ENCODE measurements at places on chromosomes 7 and 10.

- no peak for DNase-seq
Measured at GRCh38 chr7:50119815-50120637, 27.0 kb upstream of the ZPBP start.

- peak; percentile 35 for DNase-seq
Measured at GRCh38 chr10:49594594-49594993, 15.5 kb upstream of the SLC18A3 start.

- no peak for DNase-seq
Measured at GRCh38 chr7:1501487-1502270, 2.5 kb downstream of the INTS1 start.

DNA sequence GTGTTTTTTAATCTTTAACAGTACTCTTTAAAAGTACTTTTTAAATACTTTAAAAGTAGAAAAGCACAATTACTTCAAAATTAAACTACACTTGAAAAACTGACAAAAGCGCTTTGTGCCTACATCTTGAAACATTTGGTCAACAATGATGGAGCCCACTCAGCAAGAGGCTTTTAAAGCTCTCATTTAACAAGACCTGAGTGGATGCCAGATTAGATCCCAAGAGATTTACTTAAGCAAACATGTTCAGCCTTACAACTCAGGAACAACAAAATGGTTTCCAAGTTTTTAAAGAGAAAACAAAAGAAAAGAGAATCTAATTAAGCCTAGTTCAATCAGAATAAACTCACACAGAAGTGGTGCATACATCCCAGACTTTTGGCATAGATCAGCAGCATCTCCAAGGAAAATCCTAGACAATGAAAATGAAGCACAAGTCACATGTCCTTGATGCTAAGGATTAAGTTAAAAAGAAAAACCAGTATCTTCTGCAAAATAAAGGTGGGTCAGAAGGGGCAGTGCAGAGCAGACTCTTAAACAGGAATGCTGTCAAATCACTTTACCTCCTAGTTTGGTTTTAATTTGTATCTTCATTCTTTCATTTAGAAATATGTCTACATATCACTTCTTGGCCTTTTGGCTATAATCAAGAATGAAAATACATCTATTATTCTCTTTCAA, 26.2 kb downstream of the HIBADH start:
- DNase-seq: peak; percentile 32

DNA sequence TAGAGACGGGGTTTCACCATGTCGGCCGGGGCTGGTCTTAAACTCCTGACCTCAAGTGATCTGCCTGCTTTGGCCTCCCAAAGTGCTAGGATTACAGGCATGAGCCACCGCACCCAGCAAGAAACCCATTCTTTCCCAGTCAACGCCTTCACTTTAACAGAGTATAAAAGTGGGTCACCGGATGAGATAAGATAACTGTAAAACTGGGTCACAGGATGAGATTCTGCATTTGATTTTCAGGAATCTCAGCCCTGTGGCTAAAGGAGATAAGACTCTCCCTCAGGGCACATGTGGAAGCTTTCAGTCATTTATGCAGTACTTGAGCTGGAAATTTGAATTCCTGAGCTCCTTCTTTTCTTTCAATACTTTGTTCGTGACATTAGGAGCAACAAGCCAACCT, 70.8 kb downstream of the LRRC17 start:
- DNase-seq: no peak

DNA sequence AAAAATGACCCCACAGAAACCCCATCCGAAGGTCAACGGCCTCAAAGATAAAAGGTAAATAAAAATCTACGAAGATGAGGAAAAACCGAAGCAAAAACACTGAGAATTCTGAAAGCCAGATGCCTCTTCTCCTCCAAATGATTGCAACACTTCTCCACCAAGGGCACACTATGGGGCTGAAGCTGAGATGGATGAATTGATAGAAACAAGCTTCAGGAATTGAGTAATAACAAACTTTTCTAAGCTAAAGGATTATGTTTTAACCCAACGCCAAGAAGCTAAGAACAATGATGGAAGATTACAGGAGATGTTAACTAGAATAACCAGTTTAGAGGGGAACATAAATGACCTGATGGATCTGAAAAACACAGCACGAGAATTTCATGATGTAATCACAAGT, 127.8 kb downstream of the MACC1 start:
- DNase-seq: no peak

GRCh38 chr10:28331841-28332240, 29.0 kb upstream of the MPP7 start:
- DNase-seq: no peak

GRCh38 chr10:20858292-20859124, 38.6 kb downstream of the NEBL start:
- peak; percentile 5 for DNase-seq

GRCh38 chr7:64574540-64575099, 11.7 kb upstream of the ZNF680 start:
- DNase-seq: peak; percentile 68

GRCh38 chr10:34580643-34581042, 234.5 kb downstream of the PARD3 start:
- no peak for DNase-seq

DNA sequence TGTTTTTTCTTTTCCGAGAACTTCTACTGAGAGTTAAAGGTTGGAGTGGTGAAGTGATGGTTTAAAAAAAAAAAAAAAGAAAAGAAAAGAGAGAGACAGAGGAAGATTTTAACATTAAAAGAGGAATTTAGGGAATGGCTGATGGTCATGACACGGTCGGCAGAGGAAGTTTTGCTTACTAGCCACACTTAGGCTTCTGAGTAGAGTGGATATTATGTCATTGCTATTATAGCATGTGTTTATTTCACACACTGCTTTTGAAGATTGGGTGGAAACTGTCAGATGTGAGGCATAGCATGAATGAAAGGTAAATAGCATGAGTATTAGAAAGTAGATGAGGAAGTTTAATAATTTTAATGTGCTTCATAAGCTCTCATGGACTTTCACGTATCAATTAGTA, 2.5 kb downstream of the KAT6B start:
- DNase-seq: no peak

DNA sequence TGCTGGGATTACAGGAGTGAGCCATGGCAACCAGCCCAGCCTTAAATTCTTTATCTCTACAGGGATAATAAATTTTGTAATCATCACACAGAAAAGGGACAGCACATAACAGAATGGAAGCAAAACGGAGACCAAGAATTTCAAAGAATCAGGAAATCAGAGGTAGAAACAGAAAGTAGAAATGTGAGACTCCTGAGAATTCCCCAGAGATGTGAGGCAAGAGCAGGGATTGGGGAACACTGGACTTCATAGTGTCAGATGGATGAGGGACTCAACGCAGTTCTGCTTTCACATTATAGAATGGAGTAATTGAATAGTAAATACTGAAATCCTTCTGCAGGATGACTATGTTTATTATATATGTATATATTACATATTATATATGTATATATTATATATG, 52.5 kb upstream of the MPP7 start:
- no peak for DNase-seq

DNA sequence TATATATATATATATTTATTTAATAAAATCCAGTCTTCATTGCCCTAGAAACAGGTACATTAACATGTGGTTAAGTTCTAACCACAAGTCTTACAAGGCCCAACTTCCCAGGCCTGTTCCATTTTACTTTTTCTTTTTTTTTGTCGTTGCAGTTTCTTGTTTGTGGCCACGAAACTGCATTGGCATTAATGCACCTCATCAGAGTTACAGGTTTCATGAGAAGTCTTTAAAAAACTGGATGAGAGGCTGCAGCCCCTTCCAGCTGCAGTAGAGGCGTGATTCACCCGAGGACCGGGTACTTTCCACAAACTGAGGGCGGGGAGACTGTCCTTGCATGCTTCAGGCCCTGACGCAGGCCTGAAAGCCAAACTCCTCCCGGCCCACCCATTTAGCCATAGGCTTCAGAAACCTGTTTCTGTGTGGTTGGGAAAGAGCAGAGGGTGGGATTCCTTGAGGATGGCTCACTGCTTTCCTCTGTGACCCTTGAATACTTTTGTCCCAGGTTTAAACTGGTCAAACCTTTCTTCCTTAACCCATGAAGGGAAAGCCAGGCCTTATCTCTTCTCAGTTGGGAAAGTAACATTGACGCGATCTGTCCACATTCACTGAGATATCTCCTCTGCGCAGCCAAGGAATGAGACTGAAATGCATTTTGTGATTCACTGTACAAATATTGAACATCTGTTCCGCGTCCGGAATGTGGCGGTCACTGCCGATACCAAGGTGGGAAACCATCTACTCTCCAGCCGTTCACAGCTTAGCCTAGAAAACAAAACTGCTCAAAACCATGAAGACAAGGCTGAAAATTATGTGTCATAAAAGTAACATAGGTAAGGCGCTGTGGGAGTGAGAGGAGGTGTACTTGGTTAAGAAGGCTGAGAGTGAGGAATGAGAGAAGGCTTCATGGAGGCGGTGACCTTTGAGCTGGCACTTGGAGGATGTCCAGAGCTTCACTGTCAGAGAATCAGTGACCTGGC, 311.7 kb downstream of the GATA3 start:
- DNase-seq: no peak

DNA sequence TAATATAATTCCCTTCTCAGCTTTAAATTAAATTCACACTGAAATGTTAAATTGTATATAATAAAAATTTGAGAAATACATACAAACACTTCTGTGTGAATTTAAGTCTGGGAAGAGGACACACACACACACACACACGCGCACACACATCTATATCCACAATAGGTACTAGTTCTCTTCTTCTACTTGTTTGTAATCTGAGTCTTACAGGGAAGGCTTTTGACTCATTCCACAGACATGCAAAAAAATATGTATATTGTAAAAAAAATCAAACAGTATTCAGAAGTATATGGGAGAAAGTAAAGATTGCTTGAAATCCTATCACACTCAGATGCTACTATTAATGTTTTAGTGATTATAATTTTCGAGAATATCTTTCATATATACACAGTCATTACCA, 276.2 kb downstream of the MDFIC start:
- DNase-seq: no peak

DNA sequence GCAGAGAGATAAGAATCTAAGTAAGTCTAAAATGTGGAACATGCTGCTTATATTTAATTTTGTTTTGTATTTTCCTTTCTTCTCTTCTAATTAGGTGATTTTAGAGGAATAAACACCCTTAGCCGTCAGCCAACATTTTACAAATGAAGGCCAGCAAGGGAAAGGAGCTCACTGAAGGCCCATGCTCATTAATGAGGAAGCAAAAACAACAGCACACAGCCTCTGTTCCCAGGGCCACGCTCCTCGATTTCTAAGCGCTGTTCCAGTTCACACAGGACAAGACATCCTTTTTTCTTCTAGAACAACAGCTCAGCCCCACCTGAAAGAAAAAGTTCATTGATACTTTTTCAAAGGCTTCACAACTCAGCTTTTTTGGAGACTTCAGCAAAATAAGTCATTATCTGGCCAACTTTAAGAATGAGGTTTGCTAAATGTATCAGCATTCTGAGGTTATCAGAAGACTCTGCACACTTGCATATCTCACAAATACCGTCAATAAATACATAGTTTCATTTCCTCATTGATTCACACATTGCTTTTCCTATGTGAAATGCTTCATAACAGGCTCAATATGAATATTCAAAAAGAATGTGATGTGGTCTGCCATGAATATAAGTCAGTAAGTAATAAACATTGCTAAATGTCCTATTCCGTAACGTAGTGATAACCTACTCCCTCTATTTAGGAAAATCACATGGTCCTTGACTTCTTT, 34.8 kb upstream of the SFMBT2 start:
- DNase-seq: no peak

DNA sequence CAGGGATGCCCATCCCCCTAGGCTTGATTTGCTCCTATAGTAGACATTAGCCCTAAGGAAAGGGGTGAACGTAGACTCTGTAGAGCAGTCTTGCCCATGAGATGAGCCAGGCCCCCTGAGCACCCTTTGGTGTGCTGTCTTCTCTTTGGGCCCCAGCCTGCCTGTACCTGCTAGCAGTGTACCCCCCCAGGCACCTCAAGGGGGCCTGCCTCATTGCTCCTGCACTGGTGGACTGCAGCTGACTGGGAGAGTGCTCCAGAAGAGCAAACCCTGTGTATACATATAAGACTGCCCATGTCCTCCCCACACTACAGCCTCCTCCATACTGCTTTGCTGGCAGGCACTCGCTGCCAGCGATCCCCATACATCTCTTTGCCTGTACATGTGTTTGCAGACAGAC, 206.7 kb downstream of the PCDH15 start:
- no peak for DNase-seq

DNA sequence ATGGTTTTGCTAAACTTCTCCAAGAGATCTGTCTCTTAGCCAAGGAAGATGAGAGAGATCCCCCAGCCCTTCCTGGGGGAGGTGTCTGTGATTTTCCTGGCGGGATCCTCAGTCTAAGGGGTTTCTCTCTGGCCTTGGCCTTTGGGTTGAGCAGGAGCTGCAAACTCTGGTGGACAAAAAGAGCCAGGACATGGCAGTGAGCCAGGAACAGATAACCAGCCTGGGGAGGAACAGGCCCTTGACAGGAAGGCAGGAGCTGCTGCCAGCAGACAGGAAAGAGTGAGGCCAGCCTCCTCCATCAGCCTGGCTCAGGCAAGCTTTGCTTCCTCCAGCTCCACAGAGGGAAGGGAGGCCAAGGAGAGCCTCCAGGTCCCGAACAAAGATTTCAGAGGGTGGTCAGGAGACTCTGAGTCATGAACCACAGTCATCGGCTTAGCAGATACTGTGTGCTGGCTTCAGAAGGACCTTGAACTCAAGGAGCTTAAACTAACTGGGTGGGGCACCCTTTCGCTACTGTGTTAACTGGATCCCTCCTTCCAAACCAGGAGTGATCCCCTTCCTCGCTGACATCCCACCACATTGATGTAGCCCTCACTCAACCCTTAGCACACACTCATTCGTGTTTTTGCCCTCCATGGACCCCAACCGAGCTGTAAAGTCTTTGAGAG, 34.7 kb downstream of the DDIT4 start:
- no peak for DNase-seq

DNA sequence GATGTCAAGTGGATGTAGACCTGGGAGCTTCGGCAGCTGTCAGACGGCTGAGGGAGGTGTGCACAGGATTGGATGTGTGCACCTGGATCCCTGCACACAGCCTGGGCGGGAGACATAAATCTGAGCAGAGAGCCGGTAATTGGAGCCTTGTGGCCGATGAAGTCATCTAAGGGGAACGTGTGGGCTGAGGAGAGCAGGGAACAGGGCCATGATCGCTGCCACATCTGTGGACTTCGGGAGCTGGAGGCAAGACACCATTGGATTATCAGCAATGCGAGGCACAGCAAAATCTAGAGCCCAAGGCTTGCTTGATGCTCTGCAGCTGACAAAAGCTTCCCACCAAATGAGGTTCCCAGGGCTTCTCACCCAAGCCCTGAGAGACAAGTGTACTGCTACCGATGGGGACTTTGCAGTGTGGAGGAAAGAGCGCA, 147.7 kb downstream of the PTPN20 start:
- DNase-seq: no peak

- no peak for DNase-seq
Measured at GRCh38 chr7:27030393-27031050, 65.3 kb downstream of the HOXA1 start.

- DNase-seq: peak; percentile 32
Measured at GRCh38 chr7:94632338-94633013, 23.5 kb downstream of the SGCE start.
